Vagina (tissue), 2 donors: ENCODE measurements at places on chromosomes 11 and 22. TPM values are rescaled to one million over a fixed set of nuclear protein-coding genes. Genes with fewer than 3 reads are reported as not detected.

The POU2AF3 gene
- 3.2 TPM for total RNA-seq

The PNPLA5 gene
- total RNA-seq: not detected

The WNT7B gene
- 7.1 TPM for total RNA-seq

DNA sequence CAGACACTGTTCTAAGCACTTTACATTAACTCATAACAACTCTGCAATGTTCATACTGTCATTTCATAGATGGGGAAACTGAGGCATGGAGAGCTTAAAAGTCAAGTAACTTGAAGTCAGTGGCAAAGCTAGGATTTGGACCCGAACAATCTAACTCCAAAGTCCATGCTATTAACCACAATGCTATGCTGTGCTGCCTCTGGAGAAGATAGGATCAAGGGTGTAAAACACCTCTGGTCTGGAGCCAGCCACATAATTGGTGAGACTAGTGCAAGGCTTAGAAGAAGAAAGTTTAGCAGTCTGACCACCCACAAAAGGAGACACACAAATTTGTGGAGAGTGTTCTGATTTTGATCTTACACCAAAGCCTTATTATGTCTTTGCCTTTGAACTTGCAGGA, 43.7 kb downstream of the ARFGAP2 start:
- H3K27ac ChIP-seq: no peak overlapping the region
- H3K36me3 ChIP-seq: no peaks in the 10 kb centered on the region
- no peak overlapping the region for H3K4me3 ChIP-seq
- no peaks in the 10 kb centered on the region for H3K27me3 ChIP-seq
- no peak for DNase-seq

DNA sequence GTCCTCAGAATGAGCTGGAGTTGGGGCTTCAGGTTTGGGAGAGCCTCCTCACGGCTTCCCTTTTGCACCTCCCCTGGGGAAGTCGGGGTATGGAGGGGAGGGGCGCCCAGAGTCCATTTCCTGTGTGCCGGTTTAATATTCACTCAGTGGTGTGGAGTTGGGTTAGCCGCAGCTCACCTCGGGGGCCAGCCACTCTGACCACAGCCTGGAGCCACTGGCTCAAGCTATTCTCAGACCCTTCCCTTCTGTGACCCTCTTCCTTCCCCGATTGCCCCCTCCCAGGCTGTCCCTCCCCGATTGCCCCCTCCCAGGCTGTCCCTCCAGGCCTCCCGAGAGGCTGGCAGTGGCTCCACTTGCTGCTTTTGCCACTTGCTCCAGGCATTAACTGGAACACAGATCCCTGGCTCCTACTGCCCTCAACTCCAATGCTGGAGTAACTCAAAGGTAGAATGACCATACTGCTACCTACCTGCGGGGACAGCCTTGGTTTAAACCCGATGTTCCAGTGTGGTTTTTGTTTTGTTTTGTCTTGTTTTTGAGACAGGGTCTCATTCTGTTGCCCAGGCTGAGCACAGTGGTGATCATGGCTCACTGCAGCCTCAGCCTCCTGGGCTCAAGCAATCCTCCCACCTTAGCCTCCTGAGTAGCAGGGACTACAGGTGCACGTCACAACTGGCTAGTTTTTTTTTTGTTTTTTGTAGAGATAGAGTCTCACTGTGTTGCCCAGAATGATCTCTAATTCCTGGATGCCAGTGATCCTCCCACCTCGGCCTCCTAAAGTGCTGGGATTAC, 29.3 kb downstream of the RPUSD4 start:
- no peak overlapping the region for H3K4me3 ChIP-seq
- DNase-seq: no peak
- no peaks in the 10 kb centered on the region for H3K4me1 ChIP-seq
- no peaks in the 10 kb centered on the region for H3K27me3 ChIP-seq

DNA sequence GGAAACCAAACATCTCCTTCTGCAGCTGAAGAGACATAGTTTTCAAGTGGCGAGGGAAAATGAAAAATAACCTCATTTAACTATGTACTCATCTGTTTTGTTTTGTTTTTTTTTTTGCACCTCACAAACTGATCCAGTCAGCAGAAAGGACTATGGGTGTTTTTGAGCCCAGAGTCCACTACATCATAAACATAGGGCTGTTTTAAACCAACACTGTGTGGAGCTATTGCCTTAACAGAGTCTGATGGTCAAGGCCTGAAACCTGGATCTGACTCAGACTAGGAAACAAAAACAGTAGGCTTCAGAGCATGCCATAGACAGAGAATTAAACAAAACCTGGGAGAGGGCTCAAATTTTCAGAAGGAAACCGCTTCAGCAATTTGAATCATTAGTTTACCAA, 99.3 kb upstream of the FSHB start:
- H3K27me3 ChIP-seq: no peaks in the 10 kb centered on the region
- no peaks in the 10 kb centered on the region for H3K36me3 ChIP-seq
- H3K4me3 ChIP-seq: no peak overlapping the region
- H3K4me1 ChIP-seq: no peaks in the 10 kb centered on the region

DNA sequence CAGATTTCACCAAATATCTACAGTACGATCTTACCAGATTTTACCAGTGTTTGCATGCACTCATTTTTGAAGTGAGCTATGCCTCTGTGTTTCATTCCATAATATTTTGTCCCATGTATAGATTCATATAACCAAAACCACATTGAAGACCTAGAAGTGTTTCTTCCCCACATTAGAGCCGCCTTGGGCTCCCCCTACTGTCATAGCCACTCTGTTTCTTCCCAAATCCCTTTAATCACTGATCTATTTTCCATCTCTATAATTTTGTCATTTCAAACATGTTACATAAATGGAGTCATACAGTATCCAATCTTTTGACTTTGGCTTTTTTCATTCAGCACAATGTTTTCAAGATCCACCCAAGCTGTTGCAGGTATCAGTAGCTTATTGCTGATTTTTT, 12.7 kb downstream of the MRGPRX3 start:
- H3K36me3 ChIP-seq: no peaks in the 10 kb centered on the region
- H3K27me3 ChIP-seq: no peaks in the 10 kb centered on the region
- no peak for DNase-seq
- H3K27ac ChIP-seq: no peak overlapping the region

The PRODH gene
- 17.4 TPM for total RNA-seq

DNA sequence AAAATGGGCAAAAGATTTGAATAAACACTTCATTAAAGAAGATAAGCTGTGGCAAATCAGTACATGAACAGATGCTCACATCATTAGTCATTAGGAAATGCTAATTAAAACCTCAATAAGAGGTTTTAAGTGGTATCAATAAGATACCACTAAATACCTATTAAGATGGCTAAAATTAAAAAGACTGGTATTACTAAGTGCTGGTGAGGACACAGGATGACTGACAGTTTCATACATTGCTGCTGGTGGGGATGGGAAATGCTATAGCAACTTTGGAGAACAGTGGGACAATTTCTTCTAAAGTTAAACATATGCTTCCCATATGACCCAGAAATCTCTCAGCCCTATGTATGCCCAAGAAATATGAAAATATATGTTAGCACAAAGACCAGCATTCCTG, 69.2 kb downstream of the COMMD9 start:
- H3K4me1 ChIP-seq: peaks cover 14% of the 10 kb centered on the region
- DNase-seq: no peak
- H3K27me3 ChIP-seq: no peaks in the 10 kb centered on the region
- no peaks in the 10 kb centered on the region for H3K36me3 ChIP-seq
- no peak overlapping the region for H3K4me3 ChIP-seq

The BSCL2 gene
- total RNA-seq: 74.9 TPM

DNA sequence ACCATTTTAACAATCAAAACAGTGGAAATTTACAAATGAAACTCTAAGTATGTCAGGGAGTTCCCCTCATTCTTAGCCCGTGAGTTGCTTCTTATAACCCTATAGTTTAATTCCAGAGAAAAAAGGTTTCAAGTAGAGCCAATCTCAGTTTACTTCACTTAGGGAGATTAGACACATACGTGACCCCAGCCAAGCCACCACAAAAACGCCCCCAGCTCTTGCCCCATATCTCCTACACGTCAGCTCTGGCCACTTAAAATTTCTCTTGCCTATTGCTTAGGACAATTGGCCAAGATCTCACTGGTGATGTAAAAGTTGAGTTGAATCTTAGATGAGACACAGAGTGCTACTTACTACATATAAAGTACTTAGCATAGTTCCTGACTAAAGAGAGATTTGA, 166.4 kb downstream of the ETS1 start:
- no peaks in the 10 kb centered on the region for H3K36me3 ChIP-seq
- no peak for DNase-seq
- no peak overlapping the region for H3K4me3 ChIP-seq

DNA sequence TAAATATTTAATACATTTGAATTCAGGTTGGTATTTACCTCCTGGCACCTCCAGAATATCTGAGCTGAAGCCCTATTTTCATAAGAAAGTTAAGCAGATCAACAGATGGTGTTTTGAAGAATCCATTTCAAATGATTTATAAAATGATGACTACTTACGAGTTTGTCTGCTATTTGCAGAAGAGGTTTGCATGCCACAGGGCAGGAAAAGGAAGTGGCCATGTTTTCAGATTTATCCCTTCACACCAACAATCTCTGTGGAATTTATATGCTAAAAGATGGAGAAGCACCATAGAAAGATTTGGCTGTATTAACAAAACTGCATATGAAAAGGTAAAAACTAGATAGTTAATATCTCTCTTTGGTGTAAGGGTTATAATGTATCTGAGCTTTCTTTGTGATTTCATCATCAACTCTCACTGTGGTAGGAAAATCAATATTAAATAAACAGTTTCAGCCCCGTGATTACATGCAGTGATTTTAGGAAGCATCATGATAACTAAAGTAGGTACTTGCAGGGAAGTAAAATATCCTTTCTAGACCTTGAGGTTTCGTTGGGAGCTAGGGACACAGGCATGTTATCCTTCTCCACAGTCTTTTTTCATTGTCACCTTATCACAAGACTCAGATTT, 2.6 kb downstream of the BMAL1 start:
- DNase-seq: no peak
- no peaks in the 10 kb centered on the region for H3K36me3 ChIP-seq
- no peaks in the 10 kb centered on the region for H3K27me3 ChIP-seq
- no peak overlapping the region for H3K4me3 ChIP-seq
- H3K27ac ChIP-seq: no peak overlapping the region
- H3K4me1 ChIP-seq: peaks cover 43% of the 10 kb centered on the region

GRCh38 chr11:47948137-47948536, 32.2 kb upstream of the PTPRJ start:
- H3K27me3 ChIP-seq: no peaks in the 10 kb centered on the region
- no peak overlapping the region for H3K27ac ChIP-seq
- H3K4me1 ChIP-seq: peaks cover 9% of the 10 kb centered on the region
- no peak overlapping the region for H3K4me3 ChIP-seq

The KCNK7 gene
- total RNA-seq: 12.0 TPM

GRCh38 chr11:69058511-69059270, 10.0 kb downstream of the TPCN2 start:
- no peak for DNase-seq
- no peak overlapping the region for H3K27ac ChIP-seq
- peaks cover 26% of the 10 kb centered on the region for H3K36me3 ChIP-seq

GRCh38 chr22:49975543-49976389, 15.2 kb downstream of the PIM3 start:
- H3K27ac ChIP-seq: peak overlapping the region; percentile 60
- no peak overlapping the region for H3K4me3 ChIP-seq
- no peaks in the 10 kb centered on the region for H3K27me3 ChIP-seq
- DNase-seq: no peak
- H3K4me1 ChIP-seq: peaks cover 26% of the 10 kb centered on the region
- H3K36me3 ChIP-seq: no peaks in the 10 kb centered on the region

The EHF gene
- total RNA-seq: 121 TPM
